ENCODE measurements at places on chromosomes 12 and 14. TPM values are rescaled to one million over a fixed set of nuclear protein-coding genes. Genes with fewer than 3 reads are reported as not detected.

GLT8D2 gene
- 13.5 TPM for total RNA-seq

NGB gene
- 4.7 TPM for total RNA-seq

KRT79 gene
- total RNA-seq = not detected

MANSC1 gene
- 3.4 TPM for total RNA-seq

LIN7A gene
- 37.9 TPM for total RNA-seq

STAC3 gene
- total RNA-seq = 0.94 TPM

ANKRD52 gene
- 35.4 TPM for total RNA-seq

WIF1 gene
- total RNA-seq = 2.2 TPM

PELI2 gene
- total RNA-seq = 43.8 TPM

PIWIL1 gene
- total RNA-seq = not detected

CIROP gene
- not detected for total RNA-seq

PRB2 gene
- not detected for total RNA-seq

All from parietal lobe (tissue), 2 donors.